Osteocyte (in vitro differentiated cells): ENCODE measurements at places on chromosomes 11 and 22. TPM values are rescaled to one million over a fixed set of nuclear protein-coding genes. Genes with fewer than 3 reads are reported as not detected.

CCDC81 gene
- 1.4 TPM in 2 replicates for total RNA-seq

MMP7 gene
- total RNA-seq: not detected in 2 replicates

DNA sequence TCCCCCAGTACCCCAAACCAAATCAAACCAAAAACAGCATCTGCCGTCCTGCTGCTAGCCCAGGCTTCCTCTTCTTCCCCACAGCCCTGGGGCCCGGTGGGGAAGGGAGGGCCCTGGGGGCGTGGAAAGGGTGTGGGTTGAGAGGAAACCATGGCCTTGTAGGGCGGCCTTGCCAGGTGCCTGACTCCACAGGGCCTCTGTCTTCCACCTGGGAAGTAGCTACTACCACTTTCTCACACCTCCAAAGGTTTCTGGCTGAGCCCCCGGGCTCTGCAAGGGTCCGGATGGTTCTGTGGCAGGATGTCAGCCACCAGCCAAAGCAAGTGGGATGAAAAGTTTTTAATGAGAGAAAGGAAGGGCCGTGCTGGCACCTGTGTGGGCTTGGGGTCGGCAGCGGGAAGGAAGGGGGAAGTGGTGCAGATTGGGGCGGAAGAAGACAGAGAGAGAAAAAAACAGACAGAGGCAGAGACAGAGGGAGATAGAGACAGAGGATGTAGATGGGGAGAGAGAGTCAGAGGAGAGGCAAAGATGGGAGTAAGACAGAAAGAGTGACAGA, 10.5 kb downstream of the TPST2 start:
- DNase-seq: no peak

GVQW3 gene
- total RNA-seq: 3.8 and 4.2 TPM in 2 replicates

ACR gene
- not detected in 2 replicates for total RNA-seq

DNA sequence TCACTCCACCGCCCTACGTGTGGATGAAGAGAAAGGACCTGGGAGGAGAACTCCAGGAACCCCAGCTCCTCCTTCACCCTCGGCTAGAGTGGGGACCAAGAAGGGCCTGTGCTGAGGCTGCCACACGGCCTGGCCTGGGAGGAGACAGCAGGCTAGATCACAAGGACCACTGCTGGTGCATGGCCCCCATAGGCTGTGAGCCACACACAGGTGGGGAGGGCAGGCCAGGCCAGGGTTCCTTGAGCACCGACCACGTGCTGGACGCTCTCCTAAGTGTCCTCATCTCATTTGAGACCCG, 1392.4 kb downstream of the TBC1D22A start:
- DNase-seq: no peak

DNA sequence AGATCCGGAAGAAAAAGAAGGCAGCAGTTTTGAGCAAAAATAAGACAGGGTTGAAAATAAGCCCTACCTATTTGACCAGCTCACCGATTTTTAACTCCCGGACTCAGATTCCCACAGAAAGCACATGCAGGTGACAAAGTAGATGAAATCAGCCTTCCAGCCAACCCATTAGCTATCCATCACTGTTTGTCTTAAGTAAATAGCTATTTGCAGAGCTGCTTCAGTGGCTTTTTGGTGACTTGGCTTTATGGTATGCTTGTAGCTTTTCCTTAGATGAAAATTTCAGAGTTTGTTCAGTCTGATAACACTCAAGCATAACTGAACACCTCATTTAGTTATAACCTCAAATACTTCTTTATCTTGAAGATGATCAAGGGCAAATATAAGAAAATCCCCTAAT, 192.6 kb downstream of the HIPK3 start:
- DNase-seq: no peak
